ENCODE measurements at places on chromosomes 16 and 17.

- no peak for DNase-seq
Observed at GRCh38 chr16:23927796-23928195, 92.0 kb downstream of the PRKCB start.

GRCh38 chr16:85984947-85985451 lies 86.0 kb downstream of the IRF8 start:
- DNase-seq = peak; percentile 27

DNA sequence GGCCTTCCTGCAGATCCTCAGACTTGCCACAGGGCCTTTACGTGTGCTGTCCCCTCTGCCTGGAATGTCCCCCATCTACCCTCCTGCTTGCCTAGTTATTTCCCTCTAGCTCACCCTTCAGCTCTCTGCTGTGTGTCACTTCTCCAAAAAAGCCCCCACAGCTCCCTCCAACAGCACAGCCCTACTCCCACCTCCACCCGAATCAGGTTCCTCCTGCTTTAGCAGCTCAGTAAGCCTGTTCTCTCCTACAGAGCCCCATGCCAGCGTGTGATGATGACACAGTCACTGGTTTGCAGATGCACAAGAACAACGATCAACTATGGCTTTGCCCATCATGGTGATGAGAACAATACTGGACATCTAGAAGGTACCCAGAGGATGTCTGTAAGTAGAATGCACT lies 7.1 kb upstream of the SAMD14 start:
- no peak for DNase-seq

GRCh38 chr17:53630638-53631037 lies 192.1 kb upstream of the KIF2B start:
- DNase-seq = no peak

- peak; percentile 69 for DNase-seq
Observed at GRCh38 chr16:30535777-30536190, 1.1 kb upstream of the ZNF747 start.

DNA sequence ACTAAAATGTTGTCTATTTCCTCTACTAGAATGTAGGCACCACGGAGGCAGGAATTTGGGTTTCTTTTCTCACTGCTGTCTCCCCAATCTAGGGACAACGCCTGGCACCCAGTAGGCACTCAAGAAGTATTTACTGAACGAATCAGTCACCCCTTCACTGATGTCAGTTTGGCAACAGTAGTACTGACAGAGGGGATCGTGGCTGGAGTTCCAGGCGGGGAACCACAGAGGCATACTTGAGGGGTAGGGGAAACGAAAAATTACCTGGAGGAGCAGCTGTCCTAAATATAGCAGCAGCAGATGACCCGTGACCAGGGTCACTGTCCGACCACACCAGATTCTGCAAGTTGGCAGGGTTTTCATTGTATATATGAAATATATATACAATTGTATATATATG lies 33.3 kb downstream of the TRIM25 start:
- DNase-seq = no peak

GRCh38 chr17:78780335-78780734 lies 1.7 kb downstream of the CYTH1 start:
- peak; percentile 42 for DNase-seq

- no peak for DNase-seq
Observed at GRCh38 chr17:57983446-57983845, 4.6 kb downstream of the VEZF1 start.

DNA sequence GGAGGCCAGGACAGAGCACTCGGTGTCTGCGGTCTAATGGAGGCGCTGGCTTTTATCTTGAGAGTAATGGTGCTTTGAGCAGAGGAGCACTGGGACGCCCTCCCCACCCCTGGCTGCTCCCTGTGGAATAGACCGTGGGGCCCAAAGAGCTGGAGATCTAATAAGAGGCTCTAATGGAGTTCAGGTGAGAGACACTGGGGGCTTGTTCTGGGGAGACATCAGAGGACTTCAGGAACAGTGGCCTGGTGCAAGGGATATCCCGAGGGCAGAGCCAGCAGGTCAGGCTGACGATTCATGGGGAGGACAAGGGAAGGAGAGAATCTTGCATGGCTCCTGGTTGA lies 9.5 kb upstream of the KRT19 start:
- no peak for DNase-seq

DNA sequence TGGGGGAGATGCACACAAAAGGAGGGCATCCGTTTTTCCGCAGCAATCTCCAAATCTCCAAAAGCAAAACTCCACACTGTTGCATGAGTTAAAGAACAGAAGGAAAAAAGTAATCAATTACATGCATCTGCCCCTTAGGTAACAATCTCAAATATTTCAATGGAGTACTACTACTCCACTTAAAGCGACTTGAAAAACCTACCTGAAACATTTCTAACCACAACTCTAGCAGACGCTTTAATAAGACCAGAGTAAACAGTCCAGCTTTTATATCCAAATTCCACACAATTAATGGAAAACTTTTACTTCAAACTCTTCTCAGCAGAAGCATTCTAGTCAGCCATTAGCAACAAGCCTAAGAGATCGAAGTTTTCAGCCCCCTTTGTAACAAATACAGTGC lies 29.9 kb downstream of the AP1G1 start:
- no peak for DNase-seq

- no peak for DNase-seq
Observed at GRCh38 chr16:55687802-55688201, 32.0 kb downstream of the SLC6A2 start.

- DNase-seq = no peak
Observed at GRCh38 chr16:75251280-75252048, at the start of gene BCAR1. TSS of gene BCAR1 (minus strand) at chr16:75251624. CDS start at chr16:75251482, 142 bp downstream.

GRCh38 chr17:63071797-63072196 lies 105.8 kb downstream of the TANC2 start:
- no peak for DNase-seq

All from CD4-positive, alpha-beta T cell treated with Interleukin-12 subunit alpha and Interleukin-12 subunit beta, for 1 hour (primary cell).